Skin of body (tissue), 3 donors: ENCODE measurements at places on chromosomes 6 and 20. TPM values are rescaled to one million over a fixed set of nuclear protein-coding genes. Genes with fewer than 3 reads are reported as not detected.

DNA sequence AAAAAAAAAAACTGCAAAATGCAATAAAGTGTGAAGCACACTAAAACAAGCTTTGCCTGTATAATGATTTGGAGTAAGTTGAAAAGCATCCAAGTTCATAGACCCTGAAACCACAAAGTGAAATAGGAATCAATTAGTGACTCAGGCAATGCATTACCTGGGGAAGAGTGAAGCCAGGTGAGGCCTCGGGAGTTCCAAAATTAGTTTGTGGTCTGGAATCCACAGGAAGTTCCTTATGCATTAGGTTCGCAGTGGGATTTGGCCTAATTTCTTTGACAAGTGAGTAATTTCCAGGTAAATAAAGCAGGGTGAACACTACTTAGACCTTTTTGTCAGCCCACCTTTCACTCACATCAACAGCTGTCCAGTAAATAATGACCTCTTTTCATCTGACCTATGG lies 490.8 kb downstream of the CBLN4 start:
- DNase-seq = no peak

GRCh38 chr6:168600381-168600780 lies 159.4 kb downstream of the SMOC2 start:
- DNase-seq = no peak

Gene PPIL1
- total RNA-seq = 14.2 TPM

Gene LY6G5C
- not detected for total RNA-seq

DNA sequence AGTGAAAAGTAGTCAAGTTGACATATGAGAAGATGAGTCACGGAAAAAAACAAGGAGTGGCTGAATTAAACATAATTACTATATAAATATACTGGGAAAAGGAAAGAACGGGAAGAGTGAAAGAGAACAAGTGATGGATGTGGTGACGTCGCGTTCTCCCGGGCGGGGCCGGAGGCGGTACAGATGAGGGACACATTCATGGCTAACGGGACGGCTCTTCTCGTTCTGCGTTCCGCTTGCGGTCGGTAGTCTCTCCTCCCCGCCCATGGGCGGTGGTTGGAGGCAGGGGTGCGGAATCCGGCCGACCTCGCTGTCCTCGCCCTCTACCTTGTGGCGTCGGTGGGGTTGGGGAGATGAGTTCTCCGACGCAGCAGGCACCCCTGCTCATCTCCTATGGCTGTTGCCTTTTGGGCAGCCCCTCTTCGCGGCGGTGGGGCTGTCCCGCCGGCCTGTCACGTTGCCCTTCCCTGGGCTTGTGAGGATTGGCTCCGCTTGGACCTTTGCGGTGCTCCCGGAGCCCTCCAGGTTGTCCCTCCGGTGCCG lies 22.5 kb downstream of the HLA-G start:
- DNase-seq = no peak

DNA sequence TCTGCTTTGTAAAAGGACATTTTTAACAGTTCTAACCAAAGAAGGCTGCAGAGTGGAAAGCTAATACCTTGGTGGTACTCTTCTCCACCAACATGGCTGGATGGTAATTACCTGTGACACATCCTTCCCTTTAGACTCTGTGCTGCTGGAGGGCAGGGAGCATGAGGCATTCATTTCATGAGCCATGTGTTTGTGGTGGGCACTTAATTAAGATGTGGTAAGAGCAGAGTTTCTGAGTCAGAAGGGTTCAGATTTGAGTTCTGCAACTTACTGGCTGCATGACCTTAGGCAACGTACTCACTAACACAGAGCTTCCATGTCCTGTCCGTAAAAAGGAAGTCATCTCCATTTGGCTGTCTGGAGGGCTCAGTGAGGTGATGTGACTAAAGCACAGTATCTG lies 9.1 kb upstream of the ZNF133 start:
- no peak for DNase-seq

- DNase-seq = no peak
Measured at GRCh38 chr6:14386263-14386662, 268.7 kb downstream of the CD83 start.

Gene NTSR1
- 0.10 TPM for total RNA-seq

DNA sequence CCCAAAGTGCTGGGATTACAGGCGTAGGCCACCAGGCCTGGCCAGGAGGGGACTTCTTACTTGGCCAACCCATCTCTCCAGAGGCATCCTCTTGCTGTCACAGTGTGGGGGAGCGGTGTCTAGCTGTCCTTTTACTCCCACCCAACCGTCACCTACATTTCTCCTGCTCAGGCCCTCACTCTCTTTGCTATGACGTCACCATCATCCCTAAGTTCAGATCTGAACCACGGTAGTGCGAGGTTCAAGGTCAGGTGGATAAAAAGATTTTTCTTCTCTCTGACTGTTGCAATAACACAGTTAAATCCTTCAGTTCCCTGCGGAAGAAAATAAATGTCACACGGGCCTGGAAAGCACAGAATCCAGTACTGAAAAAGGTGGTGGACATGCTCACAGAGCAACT lies 7.3 kb upstream of the RAET1L start:
- DNase-seq = no peak

- peak; percentile 71 for DNase-seq
Measured at GRCh38 chr6:13248053-13248452, 80.3 kb downstream of the TBC1D7 start.

Gene ALDH5A1
- 7.7 TPM for total RNA-seq

DNA sequence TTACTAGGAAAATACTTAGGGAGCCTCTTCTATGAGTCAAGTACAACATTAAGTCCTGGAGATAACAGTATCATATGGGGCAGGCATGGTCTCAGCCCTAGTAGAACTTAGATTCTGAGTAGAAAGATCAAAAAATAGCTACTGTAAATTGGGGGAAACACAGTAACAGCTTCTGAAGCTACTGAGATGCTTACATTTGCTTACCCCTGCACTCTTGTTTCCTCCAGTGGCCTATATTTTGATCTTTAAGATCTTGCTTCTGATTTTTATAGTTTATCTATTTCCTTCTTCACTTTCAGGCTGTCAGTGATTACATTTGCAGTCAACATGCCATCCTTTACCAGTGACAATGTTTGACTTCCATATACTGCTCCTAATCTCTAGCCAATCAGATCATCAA lies 35.3 kb downstream of the HIVEP2 start:
- no peak for DNase-seq

Gene ARMH2
- not detected for total RNA-seq

DNA sequence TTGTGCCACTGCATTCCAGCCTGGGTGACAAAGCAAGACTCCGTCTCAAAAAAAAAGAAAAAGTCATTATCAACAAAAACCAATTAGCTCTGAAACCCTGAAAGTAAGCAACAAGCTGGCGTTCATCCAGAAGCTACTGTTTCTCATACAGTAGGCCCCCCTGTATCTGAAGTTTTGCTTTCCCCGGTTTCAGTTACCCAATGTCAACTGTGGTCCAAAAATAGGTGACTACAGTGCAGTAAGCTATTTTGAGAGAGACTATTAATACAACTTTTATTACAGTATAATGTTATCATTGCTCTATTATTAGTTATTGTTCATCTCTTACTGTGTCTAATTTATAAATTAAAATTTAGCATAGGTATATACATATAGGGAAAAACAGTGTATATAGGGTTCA lies 135.1 kb downstream of the KIF16B start:
- no peak for DNase-seq

GRCh38 chr6:105607636-105608621 lies 205.0 kb upstream of the PREP start:
- no peak for DNase-seq

Gene COL9A3
- total RNA-seq = 17.8 TPM

DNA sequence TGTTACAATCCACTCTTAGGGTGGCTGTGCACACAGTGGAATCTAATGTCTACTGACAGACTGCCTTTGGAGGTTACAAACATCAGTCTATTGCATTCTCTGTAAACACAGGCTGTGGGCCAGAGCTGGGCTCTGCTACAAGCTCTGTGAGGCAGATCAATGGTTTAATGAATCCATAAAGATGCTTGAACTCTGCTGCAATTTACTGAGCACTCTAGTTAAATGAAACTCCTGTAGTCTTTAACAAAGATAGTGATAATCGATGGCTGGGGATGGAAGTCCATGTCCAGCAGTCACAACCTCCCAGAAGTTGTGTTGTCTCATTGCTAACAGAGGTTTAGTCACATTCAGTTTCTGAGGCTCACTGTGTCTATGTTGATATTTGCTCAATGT lies 50.5 kb downstream of the SOBP start:
- DNase-seq = no peak

DNA sequence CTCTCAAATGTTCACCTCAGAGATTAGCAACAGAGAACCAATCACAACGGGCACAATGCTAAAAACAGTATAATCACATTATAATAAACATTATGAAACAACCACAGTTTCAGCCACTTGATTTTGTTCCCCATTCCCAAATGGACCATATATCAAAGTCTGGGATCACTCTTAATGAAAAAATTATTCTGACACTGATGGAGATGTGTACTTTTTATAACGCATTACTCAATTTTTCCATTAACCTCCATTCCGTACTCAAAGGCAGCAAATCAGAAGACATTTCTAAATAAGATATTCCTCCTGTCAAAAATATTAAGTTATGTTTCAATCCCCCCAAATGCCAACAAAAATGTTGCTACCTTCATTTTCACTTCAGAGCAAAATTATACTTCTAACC lies 2.8 kb downstream of the CPNE1 start:
- DNase-seq = no peak

DNA sequence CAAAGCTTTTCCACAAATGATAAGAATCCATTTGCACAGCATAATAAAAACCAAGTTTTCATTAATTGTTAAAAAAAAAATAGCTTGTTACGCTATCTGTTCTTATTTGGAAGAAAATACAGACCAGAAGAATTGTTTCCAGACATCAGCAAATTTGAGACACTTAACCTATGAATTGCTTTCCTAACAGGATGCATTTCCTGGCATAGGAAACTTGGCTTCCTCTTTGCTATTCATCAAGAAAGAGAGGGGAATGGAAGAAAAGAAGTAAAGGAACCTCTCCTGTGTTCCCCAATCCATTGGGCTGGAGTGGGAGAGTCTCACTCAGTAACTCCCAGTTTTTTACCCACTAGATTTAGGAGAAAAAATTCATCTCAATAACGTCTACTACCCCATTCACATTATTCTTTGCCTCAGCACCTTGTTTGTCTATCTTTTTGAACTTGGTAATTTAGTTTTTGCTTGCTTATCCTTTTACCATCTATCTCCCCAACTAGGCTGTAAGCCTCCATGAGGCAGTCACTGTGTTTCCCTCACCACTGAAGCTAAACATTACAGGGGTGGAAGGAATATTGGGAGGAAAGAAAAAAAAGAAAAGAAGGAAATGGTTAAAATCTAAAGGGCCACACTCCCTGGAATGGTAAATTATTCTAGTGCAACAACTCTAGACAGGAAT lies 150.3 kb downstream of the COL21A1 start:
- peak; percentile 56 for DNase-seq
